ENCODE measurements at places on chromosomes 5 and 9. TPM values are rescaled to one million over a fixed set of nuclear protein-coding genes. Genes with fewer than 3 reads are reported as not detected.

FYB1 gene
- 42.8 TPM for total RNA-seq

GPR150 gene
- 0.24 TPM for total RNA-seq

FBLL1 gene
- total RNA-seq: 4.9 TPM

LRRC14B gene
- total RNA-seq: not detected

PIP5K1B gene
- total RNA-seq: 8.6 TPM

CD274 gene
- 3.6 TPM for total RNA-seq

SLC24A2 gene
- total RNA-seq: not detected

DNA sequence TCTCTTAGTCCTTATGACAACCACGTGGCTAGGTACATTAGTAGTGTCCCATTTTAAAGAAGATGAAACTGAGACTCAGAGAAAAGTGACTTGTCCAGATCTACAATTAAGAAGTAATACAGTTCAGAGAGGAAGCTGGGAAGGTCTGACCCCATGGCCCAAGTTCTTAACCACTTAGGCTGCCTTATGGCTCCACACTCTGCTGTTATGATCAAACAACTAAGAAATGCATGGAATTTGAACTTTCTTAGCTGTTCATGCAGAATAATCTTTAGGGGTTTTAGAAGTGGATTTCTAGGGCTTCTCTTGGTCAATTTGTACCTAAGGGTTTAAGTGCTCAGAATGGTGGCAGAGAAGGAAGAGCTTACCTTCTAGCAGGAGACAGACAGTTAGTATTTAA is 128.0 kb upstream of the MSX2 start:
- H3K36me3 ChIP-seq: no peaks in the 10 kb centered on the region
- peaks cover 29% of the 10 kb centered on the region for H3K4me1 ChIP-seq
- no peak overlapping the region for H3K4me3 ChIP-seq
- H3K27me3 ChIP-seq: no peaks in the 10 kb centered on the region
- no peak for DNase-seq
- H3K27ac ChIP-seq: no peak overlapping the region

GRCh38 chr9:97866300-97866699 is 13.3 kb downstream of the FOXE1 start:
- no peak overlapping the region for H3K4me3 ChIP-seq
- no peak overlapping the region for H3K27ac ChIP-seq
- peaks cover 5% of the 10 kb centered on the region for H3K27me3 ChIP-seq

- H3K36me3 ChIP-seq: no peaks in the 10 kb centered on the region
- H3K27me3 ChIP-seq: peaks cover 43% of the 10 kb centered on the region
- no peak overlapping the region for H3K27ac ChIP-seq
- DNase-seq: no peak
- H3K4me3 ChIP-seq: no peak overlapping the region
These were observed 48.8 kb downstream of the SLC1A3 start for GRCh38 chr5:36655161-36655560.

DNA sequence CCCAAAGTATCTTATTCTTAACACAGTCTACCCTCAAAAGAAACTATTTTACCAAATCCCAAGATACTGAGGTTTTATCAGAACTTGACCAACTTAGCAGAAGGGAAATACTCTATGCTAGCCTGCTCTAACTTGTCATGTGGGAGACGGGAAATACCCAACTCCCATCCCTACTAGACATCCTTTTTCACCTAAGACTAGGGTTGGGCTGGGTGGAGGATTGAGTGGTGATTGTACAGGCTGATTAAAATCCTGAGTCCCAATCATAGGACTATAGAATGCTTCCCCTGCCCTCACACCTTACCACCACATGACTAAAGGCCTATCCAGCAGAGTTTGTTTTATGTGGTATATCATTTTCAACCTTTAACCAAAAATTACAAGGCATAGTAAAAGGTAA is 786.5 kb downstream of the TAF11L14 start:
- no peaks in the 10 kb centered on the region for H3K36me3 ChIP-seq
- H3K27me3 ChIP-seq: no peaks in the 10 kb centered on the region
- DNase-seq: no peak
- no peaks in the 10 kb centered on the region for H3K4me1 ChIP-seq
- H3K27ac ChIP-seq: no peak overlapping the region

DNA sequence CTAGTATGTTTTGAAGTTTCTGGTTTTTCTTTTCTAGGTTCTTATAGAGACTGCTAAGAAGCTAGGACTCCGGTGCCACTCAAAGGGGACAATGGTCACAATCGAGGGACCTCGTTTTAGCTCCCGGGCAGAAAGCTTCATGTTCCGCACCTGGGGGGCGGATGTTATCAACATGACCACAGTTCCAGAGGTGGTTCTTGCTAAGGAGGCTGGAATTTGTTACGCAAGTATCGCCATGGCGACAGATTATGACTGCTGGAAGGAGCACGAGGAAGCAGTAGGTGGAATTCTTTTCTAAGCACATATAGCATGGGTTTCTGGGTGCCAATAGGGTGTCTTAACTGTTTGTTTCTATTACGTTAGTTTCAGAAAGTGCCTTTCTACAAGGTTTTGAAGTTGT is 52.2 kb downstream of the MTAP start:
- peak; percentile 79 for DNase-seq
- H3K4me3 ChIP-seq: peak overlapping the region; percentile 59
- H3K27ac ChIP-seq: peak overlapping the region; percentile 99
- H3K27me3 ChIP-seq: no peaks in the 10 kb centered on the region
- peaks cover 54% of the 10 kb centered on the region for H3K4me1 ChIP-seq

DNA sequence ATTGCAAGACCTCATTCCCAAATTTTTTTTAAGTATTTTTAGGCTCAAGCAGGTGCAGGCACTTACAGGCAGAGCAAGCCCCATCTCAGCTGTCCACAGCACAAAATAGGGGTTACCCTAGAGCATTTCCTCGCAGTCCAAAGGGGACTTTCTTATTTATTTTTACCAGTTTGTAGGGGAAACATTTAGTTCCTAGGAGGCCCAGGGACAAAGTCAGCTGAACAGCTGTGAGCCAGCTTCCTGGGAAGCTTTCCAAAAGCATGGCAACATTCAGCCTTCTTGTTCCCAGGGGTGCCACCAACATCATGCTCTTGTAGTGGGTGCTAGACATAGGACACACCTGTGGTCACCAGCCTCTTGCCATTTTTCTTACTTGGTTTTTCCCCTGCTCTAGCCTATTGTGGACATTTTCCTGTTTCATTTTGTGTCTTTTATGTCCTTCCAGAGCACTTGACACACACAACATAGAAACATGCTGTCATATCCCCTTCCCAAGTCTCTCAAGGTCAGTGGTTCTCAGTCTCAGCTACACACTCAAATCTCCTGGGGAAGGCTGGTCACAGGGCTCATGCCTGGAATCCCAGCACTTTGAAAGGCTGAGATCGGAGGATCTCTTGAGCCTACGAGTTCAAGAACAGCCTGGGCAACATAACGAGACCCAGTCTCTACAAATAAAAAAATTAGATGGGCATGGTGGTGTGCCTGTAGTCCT is 38.2 kb downstream of the HAVCR1 start:
- H3K27me3 ChIP-seq: no peaks in the 10 kb centered on the region
- H3K36me3 ChIP-seq: no peaks in the 10 kb centered on the region
- H3K27ac ChIP-seq: no peak overlapping the region
- peaks cover 13% of the 10 kb centered on the region for H3K4me1 ChIP-seq
- H3K4me3 ChIP-seq: no peak overlapping the region
- no peak for DNase-seq

GRCh38 chr5:175572886-175573285 is 85.0 kb upstream of the HRH2 start:
- H3K4me3 ChIP-seq: no peak overlapping the region
- no peaks in the 10 kb centered on the region for H3K4me1 ChIP-seq
- no peak for DNase-seq
- no peaks in the 10 kb centered on the region for H3K36me3 ChIP-seq
- H3K27me3 ChIP-seq: peaks cover 74% of the 10 kb centered on the region

DNA sequence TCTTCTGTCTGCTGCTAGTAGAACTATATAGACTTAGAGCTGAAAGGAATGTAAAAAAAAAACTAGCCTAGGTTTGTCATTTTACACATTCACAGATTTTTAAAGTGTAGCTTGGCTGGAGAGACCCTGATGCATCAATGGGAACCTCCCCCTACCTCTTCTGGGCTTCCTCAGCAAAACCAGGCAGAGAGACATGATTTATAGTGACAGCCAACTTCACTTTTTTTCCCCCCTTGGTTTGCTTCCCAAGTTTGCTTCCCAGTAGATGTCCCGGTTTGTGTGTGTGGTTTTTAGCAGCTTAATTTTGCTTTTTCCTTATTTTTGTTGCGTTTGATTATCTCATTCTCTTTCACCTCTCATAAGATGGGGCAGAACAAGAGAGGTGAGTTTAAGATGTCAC is 1.8 kb downstream of the OTULIN start:
- peaks cover 32% of the 10 kb centered on the region for H3K36me3 ChIP-seq
- H3K4me1 ChIP-seq: peaks cover 43% of the 10 kb centered on the region
- no peaks in the 10 kb centered on the region for H3K27me3 ChIP-seq
- peak overlapping the region; percentile 52 for H3K27ac ChIP-seq
- peak overlapping the region; percentile 99 for H3K4me3 ChIP-seq
- no peak for DNase-seq

GRCh38 chr5:31273631-31274378 is 80.3 kb downstream of the CDH6 start:
- H3K4me1 ChIP-seq: peaks cover 12% of the 10 kb centered on the region
- no peaks in the 10 kb centered on the region for H3K36me3 ChIP-seq
- peak overlapping the region; percentile 23 for H3K4me3 ChIP-seq
- no peaks in the 10 kb centered on the region for H3K27me3 ChIP-seq

DNA sequence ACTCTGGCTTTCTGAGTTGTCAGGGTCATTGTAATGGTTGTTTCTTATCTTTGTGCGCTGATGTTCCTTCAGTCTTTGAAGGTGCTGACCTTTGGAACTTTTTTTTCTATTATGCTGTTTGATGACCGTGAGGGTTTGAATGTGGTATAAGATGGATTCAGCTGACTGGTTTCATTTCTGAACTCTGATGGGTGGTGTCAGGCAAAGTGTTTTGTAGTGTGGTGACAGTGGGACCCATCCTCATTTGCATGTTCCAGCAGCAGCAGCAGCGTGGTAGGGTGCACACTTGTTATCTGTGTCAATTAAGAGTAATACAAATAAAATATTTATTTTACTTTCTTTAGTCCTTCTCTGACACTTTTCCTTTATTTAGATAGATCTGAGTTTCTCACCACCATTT is 227.7 kb upstream of the PRR16 start:
- H3K27ac ChIP-seq: no peak overlapping the region
- H3K4me1 ChIP-seq: no peaks in the 10 kb centered on the region
- no peaks in the 10 kb centered on the region for H3K27me3 ChIP-seq
- no peak for DNase-seq

GRCh38 chr5:38182991-38183390 is 75.4 kb upstream of the EGFLAM start:
- no peaks in the 10 kb centered on the region for H3K4me1 ChIP-seq
- no peak for DNase-seq
- H3K36me3 ChIP-seq: no peaks in the 10 kb centered on the region
- no peaks in the 10 kb centered on the region for H3K27me3 ChIP-seq
- no peak overlapping the region for H3K4me3 ChIP-seq
- no peak overlapping the region for H3K27ac ChIP-seq

GRCh38 chr5:75275756-75276155 is 39.1 kb upstream of the ANKRD31 start:
- H3K27me3 ChIP-seq: no peaks in the 10 kb centered on the region
- H3K36me3 ChIP-seq: no peaks in the 10 kb centered on the region
- DNase-seq: no peak
- H3K4me3 ChIP-seq: no peak overlapping the region

DNA sequence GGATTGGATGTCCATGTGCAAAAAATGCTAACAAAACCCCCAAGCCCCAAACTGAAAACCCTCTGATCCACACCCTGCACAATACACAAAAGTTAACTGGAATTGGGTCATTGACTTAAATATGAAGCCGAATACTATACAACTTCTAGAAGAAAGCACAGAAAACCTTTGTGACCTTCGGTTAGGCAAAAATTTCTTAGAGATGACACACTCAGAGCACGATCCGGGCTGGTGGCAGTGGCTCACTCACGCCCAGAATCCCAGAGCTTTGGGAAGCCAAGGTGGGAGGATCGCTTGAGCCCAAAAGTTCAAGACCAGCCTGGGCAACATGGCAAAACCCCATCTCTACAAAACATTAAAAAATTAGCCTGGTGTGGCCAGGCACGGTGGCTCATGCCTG is 1.8 kb upstream of the DIPK1B start:
- no peak overlapping the region for H3K27ac ChIP-seq
- DNase-seq: no peak
- no peaks in the 10 kb centered on the region for H3K36me3 ChIP-seq

- no peak overlapping the region for H3K27ac ChIP-seq
- DNase-seq: no peak
- peaks cover 4% of the 10 kb centered on the region for H3K36me3 ChIP-seq
- no peaks in the 10 kb centered on the region for H3K27me3 ChIP-seq
- H3K4me1 ChIP-seq: peaks cover 1% of the 10 kb centered on the region
- H3K4me3 ChIP-seq: no peak overlapping the region
These were observed 264.0 kb downstream of the EPB41L4A start for GRCh38 chr5:112154940-112155686.

DNA sequence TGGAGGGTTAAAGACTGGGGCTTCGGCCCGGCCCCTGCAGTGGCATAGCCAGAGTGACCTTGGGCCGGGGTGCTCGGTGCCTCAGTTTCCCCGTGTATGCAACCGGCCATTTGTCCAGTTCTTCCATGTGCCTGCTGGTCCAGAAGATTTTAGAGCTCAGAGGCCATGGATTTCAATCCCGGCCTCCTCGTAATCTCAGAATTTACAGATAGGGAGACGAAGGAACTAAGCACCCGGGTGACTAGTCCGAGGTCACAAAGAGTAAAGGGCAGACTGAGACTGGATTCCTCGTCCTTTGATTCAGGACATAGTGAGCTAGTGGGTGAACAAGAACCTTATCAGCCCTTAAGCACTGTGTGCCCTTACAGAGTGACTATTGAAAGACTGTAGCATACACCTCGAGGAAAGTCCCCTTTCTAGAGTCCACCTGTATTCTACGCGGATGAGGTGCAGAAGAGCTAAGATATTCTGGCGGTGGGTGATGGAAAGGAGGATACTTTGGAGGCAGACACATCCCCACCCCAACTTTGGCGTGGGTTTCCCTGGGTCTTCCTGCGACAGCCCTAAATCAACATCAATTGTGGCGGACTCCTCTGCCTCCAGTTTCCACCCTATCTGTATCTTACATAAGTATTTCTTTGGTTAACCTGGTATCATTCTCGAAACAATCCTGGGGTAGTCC is 597 bp downstream of the SLC31A1 start:
- no peaks in the 10 kb centered on the region for H3K27me3 ChIP-seq
- peak overlapping the region; percentile 92 for H3K4me3 ChIP-seq
- no peak for DNase-seq

DNA sequence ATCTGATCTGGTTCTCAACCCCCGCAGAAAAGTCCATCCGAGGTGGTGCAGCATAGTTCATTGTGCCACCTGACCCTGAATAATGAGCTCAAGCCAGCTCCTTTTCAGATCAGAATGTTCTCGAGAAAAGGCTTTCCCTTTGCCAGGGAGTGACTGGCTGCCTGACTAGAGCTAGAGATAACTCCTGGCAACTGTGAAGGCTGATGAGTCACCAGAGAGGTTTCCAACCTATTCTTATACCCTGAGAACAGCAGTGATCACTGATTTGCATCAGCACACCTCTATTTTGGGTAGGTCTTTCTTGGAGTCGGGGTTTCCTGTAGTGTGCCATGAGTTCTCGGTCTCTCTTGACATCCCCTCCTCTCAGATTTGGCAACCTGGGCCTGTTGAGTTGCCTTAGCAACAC is 127.9 kb downstream of the PIK3R1 start:
- H3K27ac ChIP-seq: no peak overlapping the region
- H3K4me1 ChIP-seq: peaks cover 16% of the 10 kb centered on the region
- no peaks in the 10 kb centered on the region for H3K27me3 ChIP-seq
- no peak overlapping the region for H3K4me3 ChIP-seq
